AG04449 (cell line): ENCODE measurements at places on chromosomes 7 and 10.

GRCh38 chr7:28739826-28740225, 218.3 kb downstream of the TRIL start:
- DNase-seq: no peak

- no peak for DNase-seq
Observed at GRCh38 chr10:32315424-32315823, 31.5 kb downstream of the EPC1 start.

DNA sequence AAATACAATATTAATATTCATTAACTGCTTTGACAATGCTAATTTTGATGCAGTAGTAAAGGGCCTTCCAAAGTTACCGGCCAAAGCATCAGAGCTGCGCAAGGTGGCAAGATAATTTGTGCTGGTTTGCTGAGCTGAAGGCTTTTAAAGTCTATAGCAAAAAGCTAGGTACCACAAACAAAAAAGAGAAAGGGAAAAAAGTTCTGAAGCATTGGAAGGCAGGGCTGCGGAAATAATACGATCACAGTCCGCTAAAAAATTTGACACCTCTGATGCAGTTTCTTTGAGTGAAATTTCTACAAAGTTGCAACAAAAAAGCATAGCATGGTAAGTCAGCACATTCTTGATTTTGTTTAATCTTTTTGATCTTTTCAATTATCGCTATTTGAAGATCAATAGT, 175.6 kb downstream of the TCF7L2 start:
- DNase-seq: no peak

GRCh38 chr7:42522227-42522991, 285.4 kb upstream of the GLI3 start:
- DNase-seq: no peak

DNA sequence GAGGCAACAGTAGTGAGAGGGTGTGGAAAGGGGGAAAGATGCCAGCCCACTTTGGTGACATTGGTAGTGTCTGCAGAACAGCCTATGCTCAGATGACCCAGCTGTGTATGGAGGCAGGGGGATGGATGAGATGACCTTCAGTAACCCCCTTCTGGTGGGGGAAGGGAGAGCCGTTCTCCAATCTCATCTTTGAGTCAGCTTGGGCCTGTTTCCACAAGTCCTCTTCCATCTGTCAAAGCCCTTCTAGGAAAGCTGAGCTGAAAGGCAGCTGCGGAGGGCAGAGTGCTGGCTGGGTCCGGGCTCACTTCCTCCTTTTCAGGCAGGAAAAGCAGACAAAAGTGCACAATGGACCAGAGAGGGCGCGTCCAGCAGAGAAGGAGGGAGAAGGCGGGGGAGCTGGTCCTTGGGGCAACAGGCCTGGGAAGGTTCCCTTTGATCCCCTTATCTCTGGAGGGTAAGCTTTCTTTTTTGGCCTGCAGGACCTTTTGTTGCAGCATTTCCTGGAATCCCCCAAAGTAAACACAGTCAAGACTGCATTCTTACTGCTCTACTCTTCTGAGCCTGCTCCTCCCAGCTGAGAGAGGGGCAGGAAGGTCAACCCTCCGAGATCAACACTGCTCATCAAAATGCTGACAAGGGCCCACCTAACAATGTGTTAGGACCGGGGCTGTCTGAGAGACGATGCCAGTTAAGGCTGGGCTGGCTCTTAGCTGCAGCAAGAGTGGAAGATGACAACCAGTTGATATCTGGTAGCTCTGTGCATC, 1.2 kb upstream of the LRMDA start:
- no peak for DNase-seq

DNA sequence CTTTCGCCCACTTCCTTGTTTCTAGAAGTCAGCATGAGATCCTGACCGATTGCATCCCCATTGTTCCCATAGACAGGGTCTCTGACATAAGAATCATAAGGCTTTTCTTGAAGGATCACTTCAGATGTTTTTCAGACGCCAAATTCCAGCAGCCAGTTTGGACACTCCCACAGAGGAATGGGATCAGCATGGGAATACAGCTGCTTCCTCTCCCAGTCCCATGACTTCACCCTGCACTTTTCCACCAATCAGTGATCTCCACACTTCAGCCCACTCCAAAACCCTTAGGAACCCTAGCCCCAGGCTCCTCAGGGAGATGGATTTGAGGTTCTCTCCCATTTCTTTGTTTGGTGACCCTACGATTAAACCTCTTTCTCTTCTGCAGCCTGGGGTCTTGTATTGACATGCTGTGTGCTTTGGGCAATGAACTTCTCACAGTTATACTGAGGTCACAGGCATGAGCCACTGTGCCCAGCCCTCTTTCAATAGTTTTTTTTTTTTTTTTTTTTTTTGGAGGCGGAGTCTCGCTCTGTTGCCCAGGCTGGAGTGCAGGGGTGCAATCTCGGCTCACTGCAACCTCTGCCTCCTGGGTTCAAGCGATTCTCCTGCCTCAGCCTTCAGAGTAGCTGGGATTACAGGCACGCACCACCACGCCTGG, 52.8 kb upstream of the CHST3 start:
- DNase-seq: no peak

GRCh38 chr7:26379711-26380110, 88.0 kb downstream of the SNX10 start:
- no peak for DNase-seq

DNA sequence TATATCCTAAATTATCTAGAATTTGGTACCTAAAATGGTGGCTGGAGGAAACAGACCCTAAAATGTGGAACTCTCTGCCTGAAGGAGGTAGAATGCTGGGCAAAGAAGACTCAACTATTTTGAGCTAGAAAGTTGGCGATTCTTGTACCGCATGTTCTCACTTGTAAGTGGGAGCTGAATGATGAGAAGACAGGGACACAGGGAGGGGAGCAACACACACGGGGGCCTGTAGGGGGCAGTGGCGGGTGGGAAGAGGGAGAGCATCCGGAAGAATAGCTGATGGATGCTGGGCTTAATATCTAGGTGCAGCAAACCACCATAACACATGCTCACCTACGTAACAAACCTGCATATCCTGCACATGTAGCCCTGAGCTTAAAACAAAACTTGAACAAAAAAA, 250.6 kb downstream of the CALN1 start:
- no peak for DNase-seq

DNA sequence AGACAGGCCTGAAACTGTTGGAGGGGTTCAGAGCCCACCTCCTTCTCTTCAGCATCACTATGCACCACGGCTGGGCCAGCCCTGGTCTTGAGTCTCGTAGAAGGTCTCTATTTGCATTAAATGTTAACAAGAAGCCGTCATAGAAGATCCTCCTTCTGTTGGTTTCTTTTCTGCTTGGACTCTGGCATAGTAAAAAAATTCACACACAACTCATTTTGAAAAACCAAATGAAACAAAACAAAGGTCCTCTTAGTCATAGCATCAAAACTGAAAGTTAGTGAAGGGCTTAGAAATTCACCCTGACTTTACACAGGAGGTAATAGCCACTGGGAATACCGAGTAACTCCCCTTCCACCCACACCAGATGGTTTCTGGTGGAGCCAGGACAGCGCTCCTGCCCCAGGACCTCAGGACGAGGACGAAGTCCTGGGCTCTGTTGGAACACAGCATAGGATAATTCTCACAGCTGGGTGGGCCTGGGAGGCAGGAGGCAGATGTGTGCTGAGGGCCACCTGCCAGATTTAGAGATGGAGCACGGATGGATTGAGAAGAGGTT, 248.4 kb upstream of the KLF6 start:
- DNase-seq: no peak

- DNase-seq: no peak
Observed at GRCh38 chr7:150855476-150856302, 3.4 kb downstream of the AOC1 start.

- DNase-seq: no peak
Observed at GRCh38 chr7:47502240-47502877, 79.6 kb downstream of the TNS3 start.
